ENCODE measurements at places on chromosomes 3 and 15.

GRCh38 chr3:153783741-153784480, 337.3 kb upstream of the ARHGEF26 start:
- DNase-seq: no peak

DNA sequence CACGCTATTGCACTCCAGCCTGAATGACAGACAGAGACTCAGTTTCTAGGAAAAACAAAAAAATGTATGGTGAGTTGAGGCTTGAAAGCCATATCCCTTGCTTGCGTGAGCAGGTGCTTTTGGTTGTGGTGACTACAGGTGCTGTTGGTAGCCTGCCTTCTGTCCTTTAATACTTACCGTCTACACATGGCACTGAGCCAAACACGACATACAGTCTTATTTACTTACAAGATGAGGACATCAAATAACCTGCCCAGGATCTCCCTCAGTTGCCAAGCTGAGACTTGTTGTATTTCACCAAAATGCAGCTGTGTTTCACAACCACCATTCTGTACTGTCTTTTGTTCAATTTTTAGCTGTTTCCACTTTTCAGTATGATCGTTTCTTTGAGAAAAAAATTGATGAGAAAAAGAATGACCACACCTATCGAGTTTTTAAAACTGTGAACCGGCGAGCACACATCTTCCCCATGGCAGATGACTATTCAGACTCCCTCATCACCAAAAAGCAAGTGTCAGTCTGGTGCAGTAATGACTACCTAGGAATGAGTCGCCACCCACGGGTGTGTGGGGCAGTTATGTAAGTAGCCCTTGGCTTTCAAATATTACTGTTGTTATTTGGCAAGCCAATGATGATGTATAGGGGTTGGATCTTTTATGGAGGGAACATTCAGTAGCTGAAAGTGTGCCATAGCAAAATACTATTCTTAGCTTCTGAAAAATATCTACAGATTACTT, 6.5 kb downstream of the ALAS1 start:
- peak; percentile 64 for DNase-seq

DNA sequence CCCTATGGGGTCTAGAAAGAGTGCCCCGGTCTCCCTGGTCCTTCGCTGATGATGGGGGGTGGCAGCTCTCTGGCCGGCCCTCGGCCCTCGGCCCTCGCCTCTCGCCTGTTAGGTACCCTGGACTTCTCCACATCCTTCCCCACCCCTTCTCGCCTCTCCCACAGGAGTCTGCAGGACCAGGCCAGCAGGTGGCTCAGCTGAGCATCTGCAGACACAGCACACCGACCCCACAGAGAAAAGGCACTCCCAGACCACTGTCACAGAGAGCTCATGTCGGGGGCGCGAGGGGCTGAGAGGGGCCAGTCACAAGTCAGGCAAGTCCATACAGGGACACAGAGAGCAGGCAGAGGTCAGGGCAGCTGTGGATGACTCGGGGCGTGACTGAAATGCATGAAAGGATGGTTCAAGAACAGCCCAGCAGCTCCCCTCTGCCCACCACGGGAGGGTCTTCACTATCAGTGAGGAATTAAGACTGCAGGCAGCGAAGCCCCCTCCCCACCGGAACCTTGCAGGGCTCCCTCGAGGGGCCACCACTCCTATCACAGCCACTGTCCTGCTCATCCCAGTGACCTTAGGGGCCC, 181.7 kb upstream of the NSMCE3 start:
- DNase-seq: no peak

GRCh38 chr3:179794355-179794754, 141.5 kb downstream of the USP13 start:
- no peak for DNase-seq

GRCh38 chr3:29384640-29385039, 103.8 kb downstream of the RBMS3 start:
- DNase-seq: no peak

GRCh38 chr3:185405664-185406063, 42.7 kb downstream of the MAP3K13 start:
- no peak for DNase-seq

DNA sequence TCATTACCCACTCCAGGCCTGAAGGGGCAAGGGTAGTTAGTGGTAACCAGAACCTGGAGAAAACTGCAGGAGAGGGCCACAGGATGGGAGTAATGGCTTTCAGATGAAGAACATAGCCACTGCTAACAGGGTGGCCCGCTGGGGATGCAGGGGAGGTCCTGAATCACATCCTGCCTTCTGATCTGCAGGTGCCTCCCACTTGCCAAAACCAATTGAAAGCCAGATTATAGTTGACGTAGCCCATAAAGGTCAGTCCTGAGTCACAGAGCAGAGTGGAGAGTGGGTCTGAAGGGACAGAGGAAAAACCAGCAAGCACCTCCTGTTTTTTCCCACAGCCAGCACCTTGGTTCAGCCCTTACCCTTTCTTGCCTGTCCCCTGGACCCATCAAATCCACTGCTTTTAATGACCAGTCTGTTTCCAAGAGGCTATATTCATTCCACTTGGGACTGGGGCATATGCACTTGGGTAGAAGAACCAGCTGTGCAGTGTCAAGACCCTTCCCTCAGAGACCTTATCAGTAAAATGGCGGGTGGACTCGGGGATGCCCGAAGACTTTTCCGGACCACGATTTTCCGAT, 646 bp upstream of the SLC35G2 start:
- no peak for DNase-seq

GRCh38 chr3:179147514-179147872, 664 bp upstream of the PIK3CA start:
- peak; percentile 59 for DNase-seq

GRCh38 chr3:72340476-72341379, 507.5 kb downstream of the SHQ1 start:
- DNase-seq: no peak

DNA sequence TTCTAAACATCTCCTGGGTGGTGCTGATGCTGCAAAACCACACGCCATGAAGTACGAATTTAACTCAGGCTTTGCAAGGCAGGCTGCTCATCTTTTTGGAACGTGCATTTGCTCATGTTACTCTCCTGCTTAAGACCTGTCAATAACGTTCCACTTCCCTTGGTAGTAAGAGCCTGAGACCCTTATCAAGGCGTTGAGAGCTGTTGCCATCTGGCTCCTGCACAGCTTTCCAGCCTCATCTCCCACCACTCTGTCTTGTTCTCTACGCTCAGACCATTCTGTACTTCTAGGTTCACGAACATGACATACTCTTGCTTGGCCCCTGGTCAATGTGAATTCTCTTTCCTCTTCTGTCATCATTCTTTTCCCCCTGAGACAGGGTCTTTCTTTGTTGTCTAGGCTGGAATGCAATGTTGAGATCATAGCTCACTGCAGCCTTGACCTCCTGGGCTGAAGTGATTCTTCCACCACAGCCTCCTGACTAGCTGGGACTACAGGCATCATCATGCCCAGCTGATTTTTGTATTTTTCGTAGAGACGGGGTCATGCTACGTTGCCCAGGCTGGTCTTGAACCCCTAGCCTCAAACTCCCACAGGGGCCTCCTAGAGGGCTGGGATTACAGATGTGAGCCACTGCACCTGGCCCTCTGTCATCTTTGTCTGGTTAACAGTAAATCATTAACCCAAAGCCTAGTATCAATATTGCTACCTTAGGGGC, 202.8 kb downstream of the CADPS start:
- no peak for DNase-seq

GRCh38 chr3:196916221-196916620, 26.1 kb downstream of the NCBP2 start:
- no peak for DNase-seq

DNA sequence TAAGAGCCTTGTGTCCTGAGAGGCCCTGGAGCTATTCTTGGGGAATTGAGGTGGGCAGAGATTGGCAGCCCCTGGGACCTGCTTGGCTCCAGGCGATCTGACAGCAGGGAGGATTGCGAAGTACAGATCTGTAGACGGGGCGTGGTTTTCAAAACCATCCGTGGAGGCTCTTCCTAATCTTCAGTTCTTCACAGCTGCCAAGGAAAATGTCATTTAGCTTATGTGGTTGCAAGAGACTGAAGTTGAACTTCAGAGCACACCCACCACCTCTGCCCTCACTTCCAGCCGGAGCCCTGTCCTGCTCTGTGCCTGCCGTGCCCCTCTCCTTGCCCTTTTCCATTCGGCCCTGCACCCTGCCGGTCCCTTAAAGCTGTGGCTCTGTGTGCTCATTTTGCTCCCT, 12.9 kb downstream of the NISCH start:
- no peak for DNase-seq

DNA sequence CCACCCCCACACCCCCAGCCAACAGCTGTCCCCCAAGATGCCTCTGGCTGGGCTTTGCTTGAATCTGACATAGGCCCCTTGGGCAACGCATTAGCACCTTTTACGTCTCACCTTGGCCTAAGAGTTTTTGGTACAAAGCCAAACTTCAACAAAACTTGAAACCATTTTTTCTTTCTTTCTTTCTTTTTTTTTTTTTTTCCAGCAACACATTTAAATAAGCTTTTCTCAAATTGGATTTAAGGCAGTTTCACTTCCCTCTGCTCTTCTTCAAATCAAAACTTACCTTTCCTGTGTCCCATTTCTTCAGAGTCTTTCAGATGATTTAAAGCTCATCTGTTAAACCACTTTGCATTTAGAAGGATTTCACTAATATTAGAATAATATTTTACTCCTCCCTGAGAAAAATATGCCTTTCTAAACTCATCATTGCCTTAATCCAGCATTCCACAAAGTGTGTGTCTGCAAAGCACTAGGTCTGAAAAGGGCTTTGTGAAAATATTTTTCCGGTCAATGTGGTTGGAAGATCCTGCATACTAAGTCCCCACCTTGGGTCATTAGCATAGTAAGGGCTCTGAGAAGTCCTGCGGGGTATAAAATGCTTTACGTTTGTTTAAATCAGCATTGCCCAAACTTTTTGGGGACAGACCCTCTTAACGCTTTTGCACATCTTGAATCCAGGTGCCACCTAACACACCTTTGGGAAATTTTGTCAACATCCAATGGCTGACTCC, 217.0 kb downstream of the TLE3 start:
- no peak for DNase-seq

- no peak for DNase-seq
Observed at GRCh38 chr3:126918355-126918821, 64.5 kb upstream of the PLXNA1 start.

DNA sequence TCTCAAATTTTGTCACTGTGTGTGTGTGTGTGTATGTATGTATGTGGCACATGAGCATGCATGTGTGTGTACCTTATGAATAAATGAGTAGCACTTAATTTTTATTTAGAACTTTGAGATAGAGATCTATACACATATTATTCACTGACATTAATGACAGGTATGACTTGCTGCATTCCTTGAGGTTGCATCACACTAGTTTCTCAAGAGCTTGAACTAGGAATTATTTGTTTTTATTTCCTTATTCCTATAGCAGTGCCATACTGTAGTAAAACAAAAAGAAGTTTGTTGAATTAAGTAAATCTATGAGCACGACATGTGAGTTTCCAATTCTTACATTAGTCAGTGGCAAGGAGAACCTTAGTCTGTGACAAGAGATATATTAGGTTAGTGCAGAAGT, 943.9 kb downstream of the ROBO1 start:
- DNase-seq: no peak

DNA sequence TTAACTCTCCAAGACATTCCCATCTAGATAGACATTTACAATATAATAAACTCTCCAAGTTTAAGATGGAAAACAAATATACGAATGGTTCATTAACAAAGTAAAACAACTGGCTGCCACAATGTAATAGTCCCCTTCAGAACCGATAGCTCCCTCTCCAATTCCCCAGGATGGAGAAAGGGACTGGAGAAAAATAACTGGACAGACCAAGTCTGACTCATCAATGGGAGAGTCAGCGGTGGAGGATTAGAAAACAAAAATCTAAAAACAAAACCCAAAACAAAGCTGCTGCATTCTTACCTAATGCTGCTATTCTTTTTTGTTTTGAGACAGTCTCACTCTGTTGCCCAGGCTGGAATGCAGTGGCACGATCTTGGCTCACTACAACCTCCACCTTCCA, 468.1 kb downstream of the SHQ1 start:
- DNase-seq: no peak

DNA sequence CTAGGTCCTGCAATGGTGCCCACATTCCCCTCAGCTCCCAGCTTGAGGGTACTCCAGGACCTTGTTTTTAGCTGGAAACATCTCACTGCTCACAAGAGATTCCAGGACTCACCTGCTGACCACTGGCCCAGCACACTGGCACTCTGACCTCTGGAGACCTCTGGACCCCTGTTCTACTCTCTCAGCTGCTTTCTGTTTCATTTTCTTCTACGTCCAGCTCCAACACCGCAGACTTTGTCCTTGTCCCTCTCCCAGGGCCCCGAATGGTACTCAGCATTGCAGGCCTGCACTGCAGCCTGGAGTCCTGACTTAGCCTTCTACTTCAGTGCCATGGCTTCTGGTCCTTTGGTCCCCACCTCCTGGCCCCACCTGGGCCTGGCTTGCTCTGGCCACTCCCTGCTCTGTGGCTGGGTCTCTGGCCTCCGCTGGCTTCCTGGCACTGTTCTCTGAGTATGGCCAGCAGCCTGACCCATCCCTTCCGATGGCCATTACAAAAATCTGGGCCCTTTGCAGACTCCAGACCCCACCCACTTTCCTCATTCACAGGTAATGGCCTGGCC, 27.9 kb downstream of the KY start:
- DNase-seq: peak; percentile 8

DNA sequence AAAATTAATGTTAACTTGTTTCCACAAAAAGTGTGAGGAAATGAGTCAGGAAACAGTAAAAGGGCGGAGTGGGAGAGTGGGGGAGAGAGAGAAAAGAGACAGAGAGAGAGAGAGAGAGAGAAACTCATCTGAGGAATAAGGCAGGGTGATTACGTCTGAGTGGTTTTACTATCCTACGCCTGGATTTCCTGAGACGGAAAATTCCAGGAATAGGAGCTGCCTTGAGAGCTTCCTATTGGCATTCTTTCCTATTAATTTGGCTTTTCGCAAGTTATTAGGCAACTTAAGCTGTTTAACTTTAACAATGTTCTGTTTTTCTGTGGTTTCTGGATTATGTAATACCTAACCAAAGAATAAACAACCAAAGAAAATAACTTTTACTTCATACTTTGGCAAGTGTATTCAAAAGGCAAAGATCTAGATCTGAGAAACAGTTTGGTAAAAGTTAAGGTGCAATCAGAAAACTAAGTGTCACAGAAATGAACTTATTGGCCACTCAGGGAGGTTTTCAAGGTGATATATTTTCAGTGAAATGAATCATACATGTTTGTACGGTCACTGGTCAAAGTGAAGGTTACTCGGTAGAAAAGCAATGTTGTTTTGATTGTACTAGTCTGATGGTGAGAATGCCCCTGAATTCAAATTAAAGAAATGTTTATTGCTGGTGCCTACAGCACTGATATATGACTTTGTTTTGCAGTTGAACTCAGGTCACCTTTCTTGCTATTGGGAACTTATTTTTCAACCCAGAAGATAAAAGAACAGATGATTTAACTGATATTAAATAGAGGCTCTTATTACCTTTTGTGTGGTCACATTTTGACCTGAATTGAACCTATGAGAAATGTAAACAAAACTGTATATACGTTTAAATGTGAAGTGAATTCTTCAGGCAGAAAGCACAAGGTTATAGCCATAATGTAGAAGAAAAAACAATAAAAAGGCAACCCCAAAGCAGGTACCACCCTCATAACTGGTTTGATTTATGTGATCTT, 39.9 kb upstream of the TNFSF10 start:
- no peak for DNase-seq

Data from left colon (tissue), 2 donors.